ENCODE measurements at places on chromosomes 2 and 18.

GRCh38 chr2:150480971-150481830 is 6.3 kb downstream of the RND3 start:
- no peak for DNase-seq

GRCh38 chr2:239075918-239076758 is 228.3 kb downstream of the TWIST2 start:
- no peak for DNase-seq

DNA sequence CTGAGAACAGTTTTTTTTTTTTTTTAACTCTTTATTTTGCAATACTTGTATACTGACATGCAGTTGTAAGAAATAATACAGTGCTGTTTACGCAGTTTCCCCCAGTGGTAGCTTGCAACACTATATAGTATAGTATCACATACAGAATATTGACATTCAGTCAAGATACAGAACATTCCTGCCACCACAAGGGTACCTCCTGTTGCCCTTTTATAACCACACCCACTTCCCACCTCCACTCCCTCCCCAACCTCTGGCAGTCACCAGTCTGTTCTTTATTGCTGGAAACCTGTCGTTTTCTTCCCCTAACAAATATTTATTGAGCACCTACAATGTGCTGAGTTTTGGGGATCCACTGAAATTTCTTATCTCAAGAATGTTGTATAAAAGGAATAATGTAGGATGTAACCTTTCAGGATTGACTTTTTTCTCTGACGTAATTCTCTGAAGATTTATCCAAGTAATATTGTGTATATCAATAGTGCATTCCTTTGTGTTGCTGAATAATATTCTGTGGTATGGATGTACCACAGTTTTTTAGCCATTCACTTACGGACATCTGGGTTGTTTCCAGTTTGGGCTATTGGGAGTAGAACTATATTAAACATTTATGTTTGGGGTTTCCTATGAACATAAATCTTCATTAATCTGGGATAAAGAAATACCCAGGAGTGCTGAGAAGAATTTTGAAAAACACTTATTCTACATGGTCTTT is 51.4 kb upstream of the EML6 start:
- DNase-seq, result no peak

DNA sequence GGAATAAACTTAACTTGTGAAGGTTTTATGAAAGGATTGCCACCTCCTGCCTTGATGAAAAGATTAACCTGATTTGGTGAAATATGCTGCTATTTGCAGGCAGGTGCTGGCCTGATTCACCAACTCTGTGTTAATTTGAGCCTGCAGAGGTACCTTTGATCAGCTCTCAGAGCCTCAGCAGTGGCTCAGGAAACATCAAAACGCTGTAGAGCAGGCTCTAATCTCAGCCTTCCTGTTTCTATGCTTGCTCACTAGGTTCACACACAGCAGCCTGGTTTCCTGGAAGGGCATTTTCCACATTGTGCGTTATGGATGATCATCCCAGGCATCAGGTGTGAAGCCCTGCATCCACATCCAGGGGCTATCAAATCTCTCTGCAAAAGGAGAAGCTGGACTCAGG is 16.9 kb downstream of the TGIF1 start:
- DNase-seq, result no peak

- no peak for DNase-seq
These were observed 94.8 kb downstream of the SPOPL start for GRCh38 chr2:138596403-138596802.

GRCh38 chr18:80183273-80184050 is 63.9 kb downstream of the PARD6G start:
- no peak for DNase-seq

- DNase-seq, result no peak
These were observed 574.3 kb upstream of the POU3F3 start for GRCh38 chr2:104279646-104280045.

DNA sequence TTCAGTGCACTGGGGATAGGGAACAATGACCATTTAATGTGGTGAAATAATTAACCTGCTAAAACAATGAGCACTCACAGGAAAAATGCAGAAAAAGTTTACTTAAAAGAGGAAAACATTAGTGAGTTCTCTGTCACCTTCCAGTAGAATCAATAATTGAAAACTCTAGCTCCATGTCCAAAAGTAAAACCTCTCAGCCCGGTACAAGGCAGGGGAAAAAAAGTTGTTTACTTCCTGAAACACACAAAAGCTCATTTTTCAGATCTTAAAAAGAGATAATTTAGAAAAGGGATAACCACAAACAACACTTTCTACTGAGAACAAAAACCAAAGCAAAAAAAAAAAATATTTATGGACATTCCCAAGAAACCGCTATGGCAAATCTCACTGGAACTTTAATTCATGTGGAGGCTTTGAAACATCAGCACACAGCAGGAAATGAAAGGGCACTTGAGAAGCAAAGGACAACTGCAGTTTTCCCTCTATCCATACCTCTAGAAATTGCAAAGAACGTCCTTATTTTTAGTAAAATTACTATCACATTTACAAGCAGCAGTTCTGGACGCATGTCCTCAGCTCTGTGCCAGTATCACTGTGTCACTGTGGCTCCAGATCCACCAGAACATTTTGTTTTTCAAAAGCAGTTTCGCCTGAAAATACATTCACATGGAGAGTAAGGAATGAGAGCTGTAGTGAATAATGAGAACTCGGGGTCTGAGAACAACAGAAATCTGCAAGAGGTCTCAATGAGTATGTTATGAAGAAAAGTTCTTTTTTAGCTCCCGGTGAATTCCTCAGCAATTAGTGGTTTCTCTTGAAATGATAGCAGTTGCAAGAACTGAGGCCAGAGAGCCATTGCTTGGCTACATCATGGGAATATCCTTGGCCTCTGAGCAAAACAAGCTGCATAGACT is 44.7 kb upstream of the DNAH7 start:
- DNase-seq, result peak; percentile 72

DNA sequence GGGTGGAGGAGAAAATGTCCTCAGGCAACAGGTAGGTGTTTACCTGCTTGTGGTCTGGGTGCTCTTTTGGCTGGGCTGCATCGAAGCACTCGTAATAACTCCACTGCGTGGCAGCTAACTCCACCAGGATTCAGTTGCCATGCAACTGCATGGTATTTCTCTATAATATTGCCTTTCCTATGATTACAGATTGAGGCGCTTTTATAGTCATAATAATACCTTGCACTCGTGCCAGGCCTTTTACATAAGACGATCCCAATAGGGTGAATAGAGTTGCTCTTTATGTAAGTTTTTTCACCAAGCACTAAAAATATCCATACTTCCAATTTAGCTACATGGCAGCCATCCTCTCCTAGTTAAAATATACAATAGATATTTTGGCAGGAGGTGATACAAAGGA is 19.7 kb upstream of the NYAP2 start:
- DNase-seq, result no peak

GRCh38 chr2:1501038-1501851 is 88.0 kb downstream of the TPO start:
- DNase-seq, result no peak

- peak; percentile 78 for DNase-seq
These were observed 211.6 kb downstream of the TRIB2 start for GRCh38 chr2:12928197-12928774.

DNA sequence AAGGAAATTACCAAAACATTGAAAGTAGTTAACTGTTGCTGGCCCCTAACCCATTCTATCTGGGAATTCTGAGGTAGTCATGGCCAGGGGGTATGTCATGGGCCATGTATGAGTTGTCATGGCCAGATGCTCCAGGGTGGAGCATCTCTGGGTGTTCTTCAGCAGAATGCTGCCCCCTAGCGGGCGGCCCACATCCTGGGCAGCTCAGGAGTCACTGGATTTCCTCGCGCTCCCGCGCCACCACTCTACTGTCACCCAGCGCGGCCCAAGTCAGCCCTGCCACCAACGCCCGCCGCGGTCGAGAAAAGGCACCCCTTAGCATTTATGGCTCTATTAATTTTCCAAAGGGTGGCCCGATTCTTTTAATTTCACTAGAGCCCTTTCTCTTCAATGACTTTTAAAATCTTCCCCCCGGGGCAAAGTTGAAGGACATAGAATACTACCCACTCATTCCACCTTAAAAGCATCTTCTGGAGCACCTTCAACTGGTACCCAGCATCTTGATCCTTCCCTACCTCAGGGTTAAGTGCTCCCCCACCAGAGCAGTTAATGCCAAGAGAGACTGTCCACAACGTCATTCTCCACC is 41.6 kb downstream of the PKDCC start:
- DNase-seq, result peak; percentile 59

- peak; percentile 48 for DNase-seq
These were observed at the start of gene B4GALT6 for GRCh38 chr18:31684279-31685096. Gene B4GALT6, minus strand, starts transcription at chr18:31684581. Its CDS starts 155 bp downstream, at chr18:31684426.

GRCh38 chr18:51054764-51055163 is 24.8 kb downstream of the SMAD4 start:
- peak; percentile 1 for DNase-seq

GRCh38 chr2:172749388-172749787 is 13.7 kb downstream of the RAPGEF4 start:
- no peak for DNase-seq

- no peak for DNase-seq
These were observed 18.8 kb downstream of the SP100 start for GRCh38 chr2:230434677-230435324.

DNA sequence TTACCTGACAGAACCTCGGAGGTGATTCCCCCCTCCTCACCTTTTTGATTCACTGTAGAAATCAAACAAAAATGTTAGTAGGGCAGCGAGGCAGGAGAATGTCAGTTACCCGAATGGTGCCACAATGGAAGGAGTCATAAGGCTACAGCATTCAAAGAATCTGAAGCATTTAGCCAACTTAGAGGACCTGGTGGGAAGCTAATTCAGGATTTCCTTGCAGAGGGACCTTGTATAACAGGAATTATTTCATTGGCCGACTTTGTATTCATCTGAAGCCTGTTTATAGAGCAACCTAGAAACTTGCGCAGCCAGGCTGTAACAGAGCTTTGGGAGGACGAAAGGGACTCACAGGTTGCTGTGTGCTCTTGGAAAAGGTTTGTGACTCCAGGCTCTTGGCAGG is 129.1 kb upstream of the MMADHC start:
- no peak for DNase-seq

DNA sequence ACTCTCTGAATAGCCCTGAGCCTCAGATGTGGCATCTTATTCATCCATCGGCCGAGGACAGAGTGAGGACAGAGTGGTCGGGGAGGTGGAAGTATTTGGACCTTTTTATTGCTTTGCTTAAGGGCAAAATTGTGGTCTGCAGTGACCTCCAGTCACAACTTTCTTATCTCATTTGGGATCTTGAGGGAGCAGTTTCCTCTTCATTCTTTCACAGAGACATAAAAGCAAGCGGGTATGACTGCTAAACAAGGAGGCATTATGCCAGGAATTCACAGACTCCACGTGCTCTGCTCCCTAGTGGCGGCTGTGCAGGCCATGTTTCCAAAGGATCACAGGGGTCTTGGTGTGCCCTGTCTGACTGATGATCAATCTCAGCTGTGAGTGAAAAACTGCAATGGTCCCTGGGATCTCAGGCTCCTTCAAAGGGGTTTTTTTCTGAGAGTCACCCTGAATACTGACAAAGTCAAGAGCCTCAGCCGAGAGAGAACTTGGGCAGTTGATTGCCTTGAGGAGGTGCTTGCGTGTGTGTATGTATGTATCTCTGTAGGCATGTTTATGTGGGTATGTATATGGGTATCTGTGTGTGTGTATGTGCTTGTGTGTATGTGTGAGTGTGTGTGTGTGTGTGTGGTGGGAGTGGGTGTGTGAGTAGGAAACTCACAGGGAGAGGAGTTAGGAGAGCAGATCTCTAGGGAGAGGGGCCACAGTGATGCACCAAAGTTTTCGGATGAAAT is 47.7 kb downstream of the RAPGEF4 start:
- peak; percentile 99 for DNase-seq

- no peak for DNase-seq
These were observed 3.8 kb downstream of the C2orf92 start for GRCh38 chr2:97673182-97673914.

Data from A172 (cell line).